ENCODE measurements at places on chromosomes 1 and 21.

DNA sequence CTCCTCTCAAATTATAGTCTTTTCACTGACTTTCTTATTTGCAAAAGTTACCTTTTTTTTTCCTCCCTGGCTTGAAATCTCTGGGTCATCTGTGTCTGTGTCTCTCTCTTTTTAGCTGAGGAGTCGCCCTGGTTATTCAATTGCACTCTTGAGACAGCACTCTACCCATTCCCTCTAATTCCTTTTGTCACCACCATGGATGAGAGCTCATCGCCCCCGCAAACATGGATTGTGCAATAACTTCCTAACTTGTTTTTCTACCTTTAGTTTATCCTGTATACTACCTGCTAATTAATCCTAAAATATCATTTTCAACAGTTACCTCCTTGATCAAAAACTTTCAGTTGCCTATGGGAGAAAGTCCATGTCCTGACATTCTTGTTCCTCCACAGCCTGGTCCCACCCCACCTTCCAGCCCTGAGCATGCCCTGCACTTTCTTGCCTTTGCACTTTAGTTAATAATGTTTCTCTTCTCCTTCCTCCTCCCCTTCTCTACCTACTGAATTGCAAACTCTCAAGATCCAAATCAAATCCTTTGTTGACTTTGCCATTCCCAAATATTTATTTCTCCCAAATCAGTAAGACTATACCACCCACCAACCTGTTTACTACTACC lies 110.4 kb upstream of the MAGI3 start:
- DNase-seq: no peak

GRCh38 chr21:41290106-41290799 lies 26.3 kb upstream of the FAM3B start:
- no peak for DNase-seq

DNA sequence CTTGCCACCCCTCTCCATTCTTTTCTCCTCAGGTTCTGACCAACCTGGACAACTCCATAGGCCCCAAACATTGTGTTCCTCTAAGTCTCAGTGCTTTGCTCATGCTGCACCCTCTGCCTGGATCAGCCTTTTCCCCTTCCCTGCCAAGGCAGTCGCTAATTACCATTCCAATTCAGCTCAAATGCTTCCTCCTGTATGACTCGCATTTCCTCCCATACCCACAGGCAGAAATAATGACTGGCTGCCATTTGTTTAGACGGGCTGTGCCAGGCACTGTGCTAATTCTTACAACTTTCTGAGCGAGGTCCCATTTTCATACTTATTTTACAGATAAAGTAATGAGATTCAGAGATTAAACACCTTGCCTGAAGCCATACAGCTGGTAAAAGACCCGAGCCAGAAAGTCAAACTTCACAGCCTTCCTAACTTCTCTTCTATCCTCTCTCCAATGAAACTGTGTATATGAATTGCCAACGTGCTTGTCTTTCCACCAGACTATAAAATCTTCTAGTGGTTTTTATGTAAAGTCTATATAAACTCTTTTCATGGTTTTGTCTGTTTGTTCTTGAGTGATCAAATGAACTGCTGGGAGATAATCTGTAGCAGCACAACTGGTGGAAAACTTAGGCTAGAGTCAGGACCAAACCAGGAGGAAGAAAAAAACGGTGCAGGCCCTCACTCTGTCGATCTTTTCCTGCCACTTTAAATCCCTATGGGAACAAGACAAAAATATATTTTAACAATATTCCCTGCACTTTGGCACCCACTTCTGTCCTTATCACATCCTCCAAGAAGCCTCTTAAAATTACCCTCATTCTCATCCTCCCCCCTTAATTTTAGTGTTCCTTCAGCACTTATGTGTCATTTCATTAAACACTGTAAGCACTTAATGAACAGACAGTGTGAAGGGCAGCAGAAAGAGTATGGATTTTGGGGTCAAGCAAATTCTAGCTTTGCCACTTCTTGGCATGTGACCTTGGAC lies 33.7 kb downstream of the RAB3B start:
- DNase-seq: peak; percentile 63

DNA sequence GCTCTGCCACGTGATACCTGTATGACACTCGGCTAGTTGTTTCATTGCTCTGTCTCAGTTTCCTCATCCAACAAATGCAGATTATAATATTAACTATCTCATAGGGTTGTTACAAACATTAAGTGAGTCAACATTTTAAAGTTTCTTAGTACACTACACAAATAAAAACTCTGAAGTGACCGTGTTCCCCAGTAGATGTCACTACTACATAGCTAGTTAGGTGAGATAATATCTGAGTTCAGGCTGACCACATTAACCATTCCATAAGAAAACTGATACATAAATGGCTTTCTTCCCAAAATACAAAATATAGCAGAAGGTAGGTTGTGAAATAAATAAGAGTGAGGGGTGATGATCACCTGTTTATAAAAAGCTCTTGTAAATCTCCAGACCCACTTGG lies 214.1 kb downstream of the NUF2 start:
- peak; percentile 56 for DNase-seq

- peak; percentile 50 for DNase-seq
Observed at GRCh38 chr1:99661780-99662179, 15.9 kb downstream of the PALMD start.

DNA sequence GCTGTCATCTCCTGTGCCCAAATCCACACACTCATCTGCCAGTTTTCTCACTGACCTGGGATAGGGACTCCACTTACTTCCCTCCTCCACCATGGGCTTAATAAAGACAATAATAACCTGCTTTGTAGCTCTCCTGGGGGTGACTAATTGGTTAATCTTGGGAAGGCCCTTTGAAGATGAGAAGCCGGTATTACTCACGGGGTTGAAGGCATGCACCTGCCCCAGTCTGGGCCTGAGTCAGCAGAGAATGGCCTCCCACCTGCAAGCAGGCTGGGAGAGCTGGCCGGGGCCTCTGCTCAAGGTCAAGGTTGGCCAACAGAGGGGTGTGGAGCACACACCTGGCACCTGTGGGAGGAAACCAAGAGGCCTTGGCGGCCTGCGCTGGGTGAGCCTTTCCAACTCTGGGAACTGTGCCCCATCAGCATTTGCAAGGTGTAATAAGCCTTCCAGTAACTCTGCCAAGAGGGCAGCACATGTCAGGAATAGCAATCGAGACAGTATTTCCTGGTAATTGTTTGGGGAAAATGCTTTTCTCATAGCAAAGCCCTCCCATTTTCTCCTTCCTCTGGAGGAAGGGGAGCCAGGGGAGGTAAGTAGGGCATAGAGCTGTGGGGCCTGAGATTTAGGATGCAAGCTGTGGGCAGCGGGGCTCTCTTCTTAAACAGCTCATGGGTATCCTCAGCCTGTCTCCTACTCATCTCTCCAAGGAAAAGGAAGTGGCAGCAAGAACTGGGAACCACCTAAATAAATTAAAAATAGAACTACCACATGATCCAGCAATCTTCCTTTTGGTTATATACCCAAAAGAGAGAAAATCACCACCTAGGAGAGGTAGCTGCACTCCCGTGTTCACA lies 49.0 kb downstream of the TOMM20 start:
- no peak for DNase-seq

DNA sequence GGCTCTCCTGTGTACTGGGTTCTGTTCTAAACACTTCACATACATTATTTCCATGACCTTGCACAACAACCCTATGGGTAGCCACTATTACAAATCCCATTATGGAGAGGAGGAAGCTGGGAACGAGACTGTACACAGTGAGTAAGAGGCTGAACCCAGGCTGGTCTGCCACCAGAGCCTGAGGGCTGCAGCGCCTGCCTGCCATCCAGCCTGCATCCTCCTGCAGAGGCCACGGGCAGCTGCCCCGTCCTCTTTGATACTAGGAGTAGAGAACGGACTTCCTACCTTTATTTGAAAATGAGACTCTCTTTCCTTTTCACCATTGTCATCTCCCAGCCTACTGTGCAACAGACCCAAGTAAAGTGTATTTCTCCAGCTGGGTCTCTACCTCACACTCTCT lies 370.0 kb downstream of the HHAT start:
- no peak for DNase-seq

DNA sequence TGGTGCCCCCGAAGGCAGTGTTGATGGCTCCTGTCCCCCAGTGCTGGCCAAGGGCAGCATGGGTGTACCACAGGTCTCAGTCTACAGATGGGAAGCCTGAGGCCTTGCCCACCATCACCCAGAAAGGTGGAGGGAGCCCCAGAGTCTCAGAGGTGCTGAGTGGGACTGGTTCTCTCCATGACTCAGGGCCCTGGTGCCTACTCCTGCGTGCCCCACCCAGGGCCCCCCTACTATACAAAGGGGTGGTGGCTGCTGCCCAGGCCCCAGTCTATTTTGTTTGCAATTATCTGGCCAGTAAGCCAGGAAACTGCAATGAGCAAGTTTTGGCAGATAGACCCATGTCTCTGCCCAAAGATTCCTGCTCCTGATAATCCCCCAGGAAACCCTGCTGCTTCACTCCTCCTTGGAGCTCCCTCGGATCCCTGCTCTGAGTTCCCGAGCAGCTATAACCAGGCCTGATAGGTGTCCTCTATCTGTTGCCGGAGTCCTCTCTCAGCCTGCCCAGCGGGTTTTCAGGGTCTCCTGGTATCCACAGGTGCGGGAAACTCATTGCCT lies 41.7 kb downstream of the EDN2 start:
- DNase-seq: peak; percentile 23

- DNase-seq: peak; percentile 73
Observed at GRCh38 chr1:31750858-31751510, 13.2 kb downstream of the ADGRB2 start.

Data from AG10803 (cell line).